Mesothelial cell of epicardium (in vitro differentiated cells): ENCODE measurements at places on chromosomes 3 and 15.
A peak's percentile ranks its signal among the peaks of the same experiment; 100 is the strongest.

GRCh38 chr3:42524751-42525150 is 22.3 kb downstream of the VIPR1 start:
- DNase-seq, result no peak

- DNase-seq, result no peak
Observed at GRCh38 chr15:68298882-68299381, 21.4 kb downstream of the FEM1B start.

- no peak for DNase-seq
Observed at GRCh38 chr3:190325923-190326322, 3.7 kb upstream of the CLDN1 start.

- DNase-seq, result no peak
Observed at GRCh38 chr15:36401586-36401966, 177.8 kb upstream of the CDIN1 start.

DNA sequence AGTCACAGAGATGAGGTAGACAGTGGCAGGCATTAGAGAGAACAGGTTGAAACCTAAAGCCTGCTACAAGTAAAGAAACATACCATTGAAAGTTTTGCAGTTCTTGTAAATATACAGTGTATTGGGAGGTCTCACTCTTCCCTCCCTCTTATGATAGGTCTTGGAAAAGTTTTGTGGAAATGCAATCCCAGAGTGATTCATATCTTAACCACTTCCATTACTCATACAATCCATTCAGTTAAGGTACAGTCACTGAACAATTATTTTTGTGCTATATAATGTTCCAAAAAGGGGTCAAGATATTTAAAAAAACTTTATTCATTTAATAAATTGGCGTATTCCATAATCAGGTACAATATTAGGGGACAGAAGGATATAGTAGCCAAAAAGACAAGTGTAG is 737.7 kb upstream of the ALCAM start:
- DNase-seq, result no peak

- no peak for DNase-seq
Observed at GRCh38 chr3:23867838-23868237, 49.0 kb downstream of the NKIRAS1 start.

DNA sequence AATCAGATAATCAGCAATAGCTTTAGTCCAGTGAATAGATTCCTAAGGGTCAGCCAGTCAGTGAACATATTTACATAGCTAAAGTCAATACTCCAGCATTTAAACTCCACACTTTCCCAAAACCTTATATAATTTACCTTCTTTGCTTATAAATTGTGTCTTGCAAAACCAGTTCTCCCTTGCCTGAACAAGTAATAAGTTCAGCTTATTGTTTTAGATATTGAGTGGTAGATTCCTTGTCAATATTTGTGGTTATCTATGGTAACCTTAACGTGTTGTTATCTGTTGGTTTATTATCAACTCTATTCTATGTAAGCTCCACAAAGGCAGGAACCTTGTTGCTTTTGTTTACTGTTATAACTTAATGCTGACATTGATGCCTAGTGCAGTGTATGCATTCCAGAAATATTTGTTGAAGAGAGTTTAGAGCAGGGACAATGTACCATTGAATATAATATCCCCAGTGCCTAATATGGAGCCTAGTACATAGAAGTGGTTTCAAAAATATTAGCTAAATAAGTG is 24.0 kb downstream of the PLSCR5 start:
- no peak for DNase-seq

- DNase-seq, result no peak
Observed at GRCh38 chr15:74780523-74781430, 1.1 kb upstream of the CSK start.

- no peak for DNase-seq
Observed at GRCh38 chr15:99435877-99436541, 129.8 kb upstream of the MEF2A start.

DNA sequence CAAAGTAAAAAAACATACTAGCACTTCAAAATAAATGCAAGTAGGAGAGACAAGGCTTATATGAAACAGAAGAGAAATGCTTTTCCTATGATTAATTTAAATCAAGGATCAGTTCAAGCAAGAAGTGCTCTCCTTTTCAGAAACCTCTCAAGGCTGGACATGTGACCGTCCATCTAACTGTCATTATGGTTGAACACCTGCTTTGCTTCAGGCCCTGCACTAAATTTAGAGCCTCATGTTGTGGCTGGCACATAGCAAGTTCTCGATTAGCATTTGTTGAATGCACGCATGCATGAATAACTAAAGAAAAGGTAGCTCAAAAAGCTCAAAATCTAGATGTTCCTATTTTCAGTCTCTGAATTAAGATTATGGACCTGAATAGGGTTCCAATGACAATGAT is 82.0 kb downstream of the SV2B start:
- DNase-seq, result no peak

DNA sequence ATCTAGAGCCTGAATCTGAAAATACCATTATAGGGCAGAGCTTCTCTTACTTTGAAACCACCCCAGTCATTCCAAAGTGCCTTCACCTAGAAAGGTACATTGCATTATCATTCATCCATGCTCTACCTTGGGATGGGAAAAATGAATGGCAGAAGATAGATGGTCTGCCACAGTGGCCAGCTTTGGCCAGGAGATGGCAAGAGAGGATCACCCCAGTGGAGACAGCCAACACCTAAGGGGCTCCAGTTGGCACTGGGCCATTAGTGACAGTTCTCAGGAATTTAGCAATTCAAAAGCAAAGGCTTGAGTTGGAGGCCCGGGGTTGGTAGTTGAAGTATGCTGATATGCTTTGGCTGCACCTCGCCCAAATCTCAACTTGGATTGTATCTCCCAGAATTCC is 253.6 kb upstream of the MRPL3 start:
- no peak for DNase-seq

DNA sequence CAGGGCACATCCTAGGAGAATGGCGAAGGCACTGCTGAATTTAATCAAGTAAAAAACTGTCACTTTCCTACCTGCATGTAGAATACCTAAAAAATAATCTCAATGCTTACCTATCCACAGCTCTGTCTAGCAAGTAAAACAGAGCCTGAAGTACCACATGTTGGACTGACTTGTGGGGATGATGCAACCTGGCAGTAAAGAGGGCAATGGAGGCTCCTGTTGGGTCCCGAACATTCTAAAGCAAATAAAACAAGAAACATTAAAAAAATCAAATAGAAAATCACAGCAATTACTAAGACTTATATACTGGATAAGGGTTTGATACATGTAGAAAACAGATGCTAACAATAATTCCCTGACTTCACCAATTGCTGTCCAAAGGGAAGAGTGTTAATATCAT is 56.1 kb downstream of the PTPN9 start:
- no peak for DNase-seq

DNA sequence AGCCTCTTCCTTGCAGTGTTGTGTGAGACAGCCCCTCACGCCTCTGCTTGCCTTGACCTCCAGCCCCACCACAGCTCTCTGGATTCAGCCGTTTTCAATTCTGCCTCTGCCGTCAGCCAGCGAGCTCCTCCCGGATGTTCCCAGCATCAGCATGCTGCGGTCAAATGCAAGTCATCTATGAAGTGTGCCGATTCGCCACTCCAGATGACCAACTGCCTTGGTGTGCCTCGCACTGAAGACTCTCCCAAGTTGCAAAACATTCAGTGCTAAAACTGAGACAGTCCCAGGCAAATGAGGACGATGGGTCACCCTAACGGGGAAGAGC is 30.6 kb upstream of the RASA2 start:
- no peak for DNase-seq

DNA sequence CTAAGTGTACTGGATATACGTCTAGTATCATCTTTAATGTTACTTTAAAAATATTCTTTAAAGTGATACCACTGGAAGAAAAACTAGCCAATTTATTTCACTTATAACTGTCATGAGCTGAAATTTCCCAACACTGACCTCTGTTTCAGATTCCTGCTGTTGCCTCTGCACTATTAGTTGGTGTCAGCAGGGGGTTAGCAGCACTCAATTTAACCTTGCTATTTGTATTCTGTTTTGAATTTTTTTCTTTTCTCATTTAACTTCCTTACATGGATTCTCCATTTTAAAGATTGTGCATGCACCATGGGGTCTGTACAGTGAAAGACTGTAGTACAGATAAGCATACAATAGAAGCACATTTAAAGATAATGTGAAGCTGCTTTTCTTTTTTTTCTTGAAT is 169.2 kb downstream of the UBE2E2 start:
- DNase-seq, result no peak

DNA sequence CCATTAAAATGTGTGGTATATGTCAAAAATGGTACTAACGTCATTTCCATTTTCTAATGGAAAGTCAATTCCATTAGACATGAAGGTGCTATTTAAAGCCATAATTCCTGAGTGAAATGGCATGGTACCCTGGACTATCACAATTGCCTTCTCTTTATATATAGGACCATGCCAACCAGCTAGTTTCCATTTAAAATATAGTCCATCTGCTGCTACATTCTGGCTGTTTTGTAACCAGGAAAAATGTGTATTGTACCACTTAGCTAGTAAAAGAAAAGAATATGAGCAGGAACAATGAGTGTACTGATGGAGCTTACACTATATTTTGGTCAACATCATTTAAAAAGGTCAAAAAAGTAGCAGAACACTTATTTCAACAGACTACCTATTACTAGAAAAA is 30.4 kb upstream of the HDC start:
- DNase-seq, result no peak

GRCh38 chr3:109362823-109363222 is 25.5 kb upstream of the DPPA4 start:
- no peak for DNase-seq

DNA sequence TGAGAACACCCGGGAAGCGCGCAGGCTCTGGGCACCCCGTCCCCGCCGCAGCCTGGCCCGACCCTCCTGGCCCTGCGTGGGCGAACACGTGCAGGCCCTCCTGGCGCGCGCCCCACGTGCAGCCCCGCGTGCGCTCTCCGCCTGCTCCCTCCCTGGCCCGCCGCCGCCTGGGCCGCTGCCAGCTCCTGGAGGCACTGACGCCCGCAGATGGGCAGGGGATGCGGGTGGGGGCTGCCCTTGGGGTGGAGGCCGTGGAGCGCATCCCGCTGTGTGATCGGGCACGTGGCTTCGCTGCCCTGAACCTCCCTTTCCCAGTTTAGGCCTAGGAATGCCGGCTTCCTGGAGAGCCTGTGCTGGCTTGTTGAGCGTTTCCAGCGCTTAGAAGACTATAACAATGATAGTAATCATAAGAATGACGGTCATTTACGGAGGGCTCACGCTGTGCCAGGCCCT is 104.6 kb upstream of the SLC6A6 start:
- no peak for DNase-seq

- no peak for DNase-seq
Observed at GRCh38 chr15:89230277-89230676, 8.9 kb upstream of the RLBP1 start.

GRCh38 chr15:69898243-69898642 is 199.5 kb downstream of the TLE3 start:
- no peak for DNase-seq

- no peak for DNase-seq
Observed at GRCh38 chr3:85228966-85229365, 270.2 kb downstream of the CADM2 start.

DNA sequence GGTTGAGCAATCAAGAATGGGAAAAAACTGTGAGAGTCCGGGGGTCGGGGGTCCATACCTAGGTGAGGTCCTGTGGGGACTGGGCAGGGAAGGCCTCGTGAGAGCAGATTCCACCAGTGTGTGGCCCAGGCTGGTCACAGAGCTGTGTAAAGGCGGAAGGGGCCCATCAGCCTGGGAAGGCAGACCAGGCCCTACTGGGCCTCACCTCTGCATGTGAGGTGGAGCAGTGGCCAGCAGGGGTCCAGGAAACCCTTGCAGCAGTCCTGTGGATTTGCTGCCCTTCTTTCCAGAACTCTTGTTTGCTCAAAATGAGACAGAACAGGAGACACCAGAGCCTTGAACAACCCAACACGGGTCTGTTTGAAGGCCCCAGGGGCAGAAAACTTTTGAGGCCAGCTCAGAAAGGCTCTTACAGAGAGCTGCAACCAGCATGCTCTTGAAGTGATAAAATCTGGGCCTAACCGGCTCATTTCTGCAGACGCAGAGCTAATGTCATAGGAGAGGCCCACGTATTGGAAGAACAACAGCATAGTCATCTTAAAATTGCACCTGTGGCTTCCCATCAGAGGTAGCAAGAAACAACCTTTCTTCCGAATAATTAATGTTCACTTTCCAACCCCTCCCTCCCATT is 30.3 kb upstream of the HHATL start:
- peak; percentile 19 for DNase-seq

DNA sequence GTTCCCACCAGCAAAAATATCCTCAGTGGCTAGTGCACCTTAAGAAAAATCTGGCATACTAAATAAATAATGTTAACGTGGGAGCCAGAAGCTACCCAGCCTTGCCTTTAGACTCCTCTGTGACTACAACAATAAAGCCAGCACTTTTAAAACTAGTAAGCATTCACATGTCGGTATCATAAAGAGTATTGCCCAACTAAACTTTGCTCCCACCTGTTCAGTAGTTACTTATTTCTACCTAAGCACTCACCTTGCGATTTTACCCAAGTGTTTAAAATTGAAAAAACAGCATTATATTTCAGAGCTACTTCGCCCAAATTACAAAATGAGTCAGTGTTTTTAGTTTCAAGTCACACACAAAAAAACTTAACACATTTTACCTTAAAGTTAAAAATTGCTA is 12.8 kb downstream of the ALDH1L1 start:
- DNase-seq, result no peak

- DNase-seq, result no peak
Observed at GRCh38 chr3:86257955-86258641, 732.9 kb downstream of the VGLL3 start.

DNA sequence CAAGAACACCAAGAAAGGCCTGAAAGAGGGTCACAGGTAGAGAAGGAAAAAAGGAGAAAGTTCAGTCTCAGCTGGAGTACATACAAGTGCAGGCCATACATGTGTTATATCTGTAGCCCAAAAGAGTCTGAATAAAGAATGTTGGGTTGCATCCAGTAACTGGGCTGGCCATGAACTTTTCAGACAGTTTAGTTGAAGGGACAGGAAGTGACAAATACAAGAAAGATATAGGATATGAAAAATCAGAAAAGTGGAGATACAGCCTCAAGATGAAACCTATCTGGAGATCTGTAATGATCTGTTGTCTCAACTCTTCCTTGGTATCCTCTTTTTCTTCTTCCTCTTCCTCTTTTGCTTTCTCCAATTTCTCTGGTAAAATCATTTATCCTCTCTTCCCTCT is 671.7 kb downstream of the MECOM start:
- no peak for DNase-seq
